Liver (tissue), 10 donors: ENCODE measurements at places on chromosomes 13 and 19. TPM values are rescaled to one million over a fixed set of nuclear protein-coding genes. Genes with fewer than 3 reads are reported as not detected.
A peak's percentile ranks its signal among the peaks of the same experiment; 100 is the strongest.

- DNase-seq, result no peak
- H3K27ac ChIP-seq, result no peak overlapping the region
- no peaks in the 10 kb centered on the region for H3K36me3 ChIP-seq
- H3K27me3 ChIP-seq, result no peaks in the 10 kb centered on the region
Measured at GRCh38 chr13:28325022-28325421, 169.9 kb downstream of the FLT1 start.

GRCh38 chr13:97004096-97004876 lies 10.0 kb upstream of the OXGR1 start:
- H3K4me1 ChIP-seq, result no peaks in the 10 kb centered on the region
- DNase-seq, result no peak
- H3K27me3 ChIP-seq, result no peaks in the 10 kb centered on the region
- H3K36me3 ChIP-seq, result no peaks in the 10 kb centered on the region
- H3K27ac ChIP-seq, result no peak overlapping the region
- no peak overlapping the region for H3K4me3 ChIP-seq

DNA sequence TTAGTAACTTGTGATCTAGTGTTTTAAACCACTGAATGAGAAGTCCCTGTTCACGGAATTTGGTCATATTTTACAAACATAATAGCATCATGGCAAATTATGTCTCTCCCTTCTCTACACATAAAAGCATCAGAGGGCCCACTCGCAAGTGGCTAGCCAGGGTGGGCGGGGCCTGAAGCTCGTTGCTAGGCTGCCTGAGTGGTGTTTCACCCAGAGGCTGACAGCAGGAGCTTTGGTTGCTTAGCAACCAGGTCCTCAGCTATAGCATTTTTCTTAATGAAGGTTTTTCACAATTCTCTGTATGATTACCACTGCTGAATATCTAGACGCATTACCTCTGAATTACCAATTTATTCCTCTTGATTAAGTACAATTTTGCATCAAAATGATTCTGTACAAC lies 126.5 kb downstream of the NALCN start:
- no peak for DNase-seq
- peaks cover 5% of the 10 kb centered on the region for H3K27me3 ChIP-seq
- no peaks in the 10 kb centered on the region for H3K4me1 ChIP-seq
- H3K4me3 ChIP-seq, result no peak overlapping the region

GRCh38 chr13:68993154-68993553 lies 1114.5 kb upstream of the ATXN8OS start:
- H3K27me3 ChIP-seq, result no peaks in the 10 kb centered on the region
- no peaks in the 10 kb centered on the region for H3K4me1 ChIP-seq
- no peak overlapping the region for H3K27ac ChIP-seq

- no peak for DNase-seq
- H3K36me3 ChIP-seq, result no peaks in the 10 kb centered on the region
- peak overlapping the region; percentile 79 for H3K27ac ChIP-seq
- no peak overlapping the region for H3K4me3 ChIP-seq
Measured at GRCh38 chr19:46975011-46975924, 44.4 kb upstream of the NPAS1 start.

DNA sequence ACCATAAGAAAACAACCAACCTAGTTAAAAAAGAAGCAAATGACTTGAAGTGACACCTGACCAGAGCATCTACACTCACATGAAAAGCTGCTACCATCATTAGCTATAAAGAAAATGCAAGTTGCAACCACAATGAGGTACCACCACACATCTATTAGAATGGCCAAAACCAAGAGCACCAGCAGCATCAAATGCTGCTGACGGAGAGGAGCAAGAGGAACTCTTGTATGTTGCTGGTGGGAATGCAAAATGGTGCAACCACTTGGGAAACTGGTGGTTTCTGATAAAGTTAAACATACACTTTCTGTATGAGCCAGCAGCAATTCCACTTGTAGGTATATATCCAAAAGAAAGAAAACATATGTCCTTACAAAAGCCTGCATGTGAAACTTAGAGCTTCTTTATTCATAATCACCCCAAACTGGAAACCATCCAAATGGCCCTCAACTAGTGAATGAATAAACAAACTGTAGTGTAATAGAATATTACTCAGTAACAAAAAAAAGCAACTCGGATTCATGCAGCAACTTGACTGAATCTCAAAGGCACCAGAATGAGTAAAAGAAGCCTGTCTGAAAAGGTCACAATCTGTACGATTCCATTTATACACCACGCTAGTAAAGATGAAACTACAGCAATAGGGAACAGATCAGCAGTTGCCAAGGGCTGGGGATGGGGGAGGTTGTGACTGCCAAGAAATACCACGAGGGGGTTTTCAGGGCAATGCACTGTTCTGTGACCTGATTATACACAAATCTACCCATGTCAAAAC lies 60.9 kb upstream of the RANBP3 start:
- H3K36me3 ChIP-seq, result no peaks in the 10 kb centered on the region
- no peaks in the 10 kb centered on the region for H3K4me1 ChIP-seq
- H3K27me3 ChIP-seq, result no peaks in the 10 kb centered on the region
- no peak for DNase-seq

Gene GIPR
- polyA plus RNA-seq, result 0.08 TPM

Gene ZNF850
- 0.15 TPM for polyA plus RNA-seq

GRCh38 chr19:40091205-40092129 lies 724 bp upstream of the ZNF780A start:
- H3K4me3 ChIP-seq, result peak overlapping the region; percentile 93
- DNase-seq, result no peak
- H3K4me1 ChIP-seq, result peaks cover 12% of the 10 kb centered on the region
- peak overlapping the region; percentile 96 for H3K27ac ChIP-seq
- no peaks in the 10 kb centered on the region for H3K27me3 ChIP-seq

GRCh38 chr13:44101347-44102083 lies 221.8 kb downstream of the LACC1 start:
- no peaks in the 10 kb centered on the region for H3K36me3 ChIP-seq
- H3K27ac ChIP-seq, result no peak overlapping the region
- no peak for DNase-seq
- no peaks in the 10 kb centered on the region for H3K27me3 ChIP-seq

Gene MAST1
- polyA plus RNA-seq, result 0.54 TPM

- H3K36me3 ChIP-seq, result peaks cover 40% of the 10 kb centered on the region
- peaks cover 11% of the 10 kb centered on the region for H3K4me1 ChIP-seq
- DNase-seq, result no peak
- H3K27me3 ChIP-seq, result no peaks in the 10 kb centered on the region
- peak overlapping the region; percentile 67 for H3K27ac ChIP-seq
- H3K4me3 ChIP-seq, result peak overlapping the region; percentile 77
Measured at GRCh38 chr19:12946731-12947496, 1.3 kb downstream of the RAD23A start.

GRCh38 chr19:49639401-49640112 lies 386 bp downstream of the RRAS start:
- H3K27ac ChIP-seq, result peak overlapping the region; percentile 93
- no peaks in the 10 kb centered on the region for H3K27me3 ChIP-seq
- H3K36me3 ChIP-seq, result no peaks in the 10 kb centered on the region
- DNase-seq, result no peak
- H3K4me1 ChIP-seq, result peaks cover 12% of the 10 kb centered on the region

DNA sequence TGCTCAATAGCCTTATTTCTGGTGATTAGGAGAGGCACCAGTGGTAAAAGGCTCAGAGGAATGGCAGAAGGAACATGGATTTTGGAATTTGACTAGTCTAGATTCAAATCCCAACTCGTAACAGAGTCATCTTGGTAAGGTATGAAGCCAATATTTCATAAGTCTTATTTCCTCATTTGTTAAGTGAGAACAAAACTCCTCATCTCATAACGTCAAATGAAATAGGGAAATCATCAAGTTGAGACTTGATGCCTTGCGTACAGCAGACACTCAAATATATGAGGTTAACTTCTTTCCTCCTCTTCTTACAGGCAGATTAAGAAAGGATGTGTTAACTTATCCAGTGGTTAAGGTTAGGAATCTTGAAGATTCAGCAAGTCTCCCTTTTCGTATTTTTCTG lies 189.2 kb downstream of the DLEU7 start:
- H3K27me3 ChIP-seq, result no peaks in the 10 kb centered on the region
- H3K27ac ChIP-seq, result no peak overlapping the region
- H3K36me3 ChIP-seq, result no peaks in the 10 kb centered on the region
- H3K4me3 ChIP-seq, result no peak overlapping the region
- no peak for DNase-seq

GRCh38 chr19:58388175-58388526 lies 1.1 kb downstream of the RPS5 start:
- no peaks in the 10 kb centered on the region for H3K27me3 ChIP-seq
- no peak overlapping the region for H3K27ac ChIP-seq
- H3K4me1 ChIP-seq, result peaks cover 26% of the 10 kb centered on the region

DNA sequence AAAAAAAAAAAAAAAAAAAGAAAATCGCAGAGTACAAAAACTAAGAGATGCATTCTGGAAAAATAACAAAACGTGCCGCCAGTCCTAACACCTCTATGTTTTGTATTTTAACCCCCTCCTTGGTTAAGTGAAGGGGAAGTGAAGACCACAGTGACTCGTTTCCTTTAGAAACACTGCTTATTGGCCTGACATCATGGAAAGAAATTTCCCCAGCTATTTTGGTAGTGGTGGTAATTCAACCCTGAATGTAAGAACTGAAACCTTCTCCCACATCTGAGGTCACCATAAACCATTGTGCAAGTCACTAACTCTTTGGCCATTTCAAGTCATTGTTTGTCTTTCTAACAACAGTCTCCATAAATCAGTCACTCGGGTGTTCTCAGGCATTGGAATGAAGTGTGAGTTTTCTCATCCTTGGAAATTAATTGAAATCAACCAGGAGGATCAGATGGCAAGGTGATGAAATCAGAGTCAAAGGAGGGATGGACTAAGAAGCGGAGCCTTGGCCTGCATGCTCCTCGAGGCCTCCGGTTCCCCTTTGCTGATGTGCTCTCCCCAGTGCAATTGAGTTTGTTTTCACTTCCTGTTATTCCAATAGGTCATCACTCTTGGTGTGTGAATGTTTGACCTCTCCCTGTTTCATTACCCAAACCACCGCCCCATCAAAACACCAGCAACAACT lies 443.9 kb downstream of the FGF9 start:
- DNase-seq, result no peak
- H3K4me1 ChIP-seq, result no peaks in the 10 kb centered on the region
- no peaks in the 10 kb centered on the region for H3K27me3 ChIP-seq
- H3K36me3 ChIP-seq, result no peaks in the 10 kb centered on the region
- H3K27ac ChIP-seq, result no peak overlapping the region

Gene LGI4
- polyA plus RNA-seq, result 0.18 TPM

Gene RUBCNL
- 0.36 TPM for polyA plus RNA-seq

Gene ZNF615
- polyA plus RNA-seq, result 2.1 TPM

GRCh38 chr13:65314008-65314407 lies 1916.1 kb downstream of the PCDH9 start:
- no peaks in the 10 kb centered on the region for H3K4me1 ChIP-seq
- no peaks in the 10 kb centered on the region for H3K27me3 ChIP-seq
- H3K27ac ChIP-seq, result no peak overlapping the region
- DNase-seq, result no peak
- no peak overlapping the region for H3K4me3 ChIP-seq

DNA sequence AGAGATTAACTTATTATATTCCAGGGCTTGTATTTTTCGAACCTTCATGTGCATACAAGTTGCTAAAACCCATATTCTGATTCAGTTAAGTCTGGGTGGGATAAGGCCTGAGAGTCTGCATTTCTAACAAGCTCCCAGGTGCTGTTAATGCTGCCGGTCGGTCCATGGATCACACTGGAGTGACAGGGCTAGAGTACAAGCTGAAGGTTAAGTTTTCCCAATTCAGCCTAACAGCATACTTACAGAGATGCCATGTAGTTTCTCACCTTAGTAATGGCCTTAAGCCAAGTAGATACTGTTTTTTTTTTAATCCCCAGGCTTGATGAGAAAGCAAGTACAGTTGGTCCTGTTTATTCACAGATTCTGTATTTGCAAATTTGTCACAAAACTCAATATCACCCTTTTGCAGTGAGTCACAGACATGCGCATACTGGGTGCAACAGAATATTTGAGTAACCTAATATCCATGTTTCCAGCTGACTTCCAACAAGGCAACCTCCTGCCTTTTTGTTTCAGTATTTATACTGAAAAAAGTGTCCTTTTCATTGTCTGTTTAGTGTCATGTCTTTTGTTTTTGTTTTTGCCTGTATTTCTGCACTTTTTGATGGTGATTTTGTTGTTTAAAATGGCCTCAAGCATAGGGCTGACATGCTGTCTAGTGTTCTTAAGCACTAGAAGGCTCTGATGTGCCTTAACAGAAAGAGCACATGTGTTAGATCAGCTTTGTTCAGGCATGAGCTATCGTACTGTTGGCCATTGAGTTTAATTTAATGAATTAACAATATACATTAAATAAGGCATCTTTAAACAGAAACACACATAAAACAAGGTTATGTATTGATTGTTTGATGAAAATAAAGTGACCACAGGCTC lies 875.0 kb downstream of the PCDH9 start:
- no peak overlapping the region for H3K27ac ChIP-seq
- no peak for DNase-seq
- no peak overlapping the region for H3K4me3 ChIP-seq

- no peaks in the 10 kb centered on the region for H3K27me3 ChIP-seq
- H3K4me1 ChIP-seq, result no peaks in the 10 kb centered on the region
- H3K4me3 ChIP-seq, result no peak overlapping the region
- no peak overlapping the region for H3K27ac ChIP-seq
Measured at GRCh38 chr19:50601407-50602088, 33.3 kb upstream of the LRRC4B start.
